ENCODE measurements at places on chromosomes 7 and 10.
A peak's percentile ranks its signal among the peaks of the same experiment; 100 is the strongest.

DNA sequence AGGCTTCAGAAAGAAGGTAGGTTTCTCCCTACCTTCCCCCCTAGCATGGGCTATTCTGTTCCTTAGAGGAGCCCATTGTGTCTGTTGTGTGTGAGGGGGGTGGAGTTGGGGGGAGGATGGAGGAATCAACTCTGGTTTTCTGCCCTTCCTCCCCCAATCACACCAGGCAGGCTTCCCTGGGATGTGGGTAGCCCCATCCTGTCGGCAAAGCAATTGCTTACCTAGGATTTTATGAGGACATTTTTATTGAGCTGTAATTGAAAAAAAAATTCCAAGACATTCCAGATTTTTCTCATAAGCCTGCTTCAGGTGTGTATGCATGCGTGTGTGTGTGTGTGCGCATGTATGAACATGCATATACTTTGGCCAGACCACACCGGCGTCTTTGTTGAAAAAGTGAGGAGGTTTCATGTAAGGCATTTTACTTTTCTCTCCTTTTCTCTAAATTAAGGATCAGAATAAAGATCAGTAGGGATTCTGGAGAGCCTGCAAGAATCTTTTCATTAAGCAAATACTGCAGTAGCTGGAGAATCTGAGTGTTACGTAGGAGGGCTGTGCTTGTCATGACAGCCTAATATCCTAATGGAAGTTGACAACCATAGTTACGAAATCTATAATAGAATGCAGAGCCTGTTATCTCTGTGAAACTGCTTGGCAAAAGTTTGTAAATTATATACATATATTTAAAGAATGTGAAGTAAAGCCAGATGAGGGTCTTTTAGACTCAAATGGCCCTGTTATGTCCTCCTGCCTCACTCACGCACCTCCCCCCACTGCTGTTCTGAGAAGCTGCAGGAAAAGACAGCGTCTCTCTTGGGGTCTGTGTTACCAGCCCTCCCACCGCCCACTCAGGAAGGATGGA is 27.3 kb upstream of the SAMD8 start:
- DNase-seq, result no peak

GRCh38 chr10:25766213-25766612 is 167.8 kb upstream of the MYO3A start:
- DNase-seq, result no peak

- no peak for DNase-seq
These were observed 126.7 kb downstream of the TES start for GRCh38 chr7:116337018-116337417.

- DNase-seq, result no peak
These were observed 815 bp downstream of the GIMAP8 start for GRCh38 chr7:150451097-150451793.

DNA sequence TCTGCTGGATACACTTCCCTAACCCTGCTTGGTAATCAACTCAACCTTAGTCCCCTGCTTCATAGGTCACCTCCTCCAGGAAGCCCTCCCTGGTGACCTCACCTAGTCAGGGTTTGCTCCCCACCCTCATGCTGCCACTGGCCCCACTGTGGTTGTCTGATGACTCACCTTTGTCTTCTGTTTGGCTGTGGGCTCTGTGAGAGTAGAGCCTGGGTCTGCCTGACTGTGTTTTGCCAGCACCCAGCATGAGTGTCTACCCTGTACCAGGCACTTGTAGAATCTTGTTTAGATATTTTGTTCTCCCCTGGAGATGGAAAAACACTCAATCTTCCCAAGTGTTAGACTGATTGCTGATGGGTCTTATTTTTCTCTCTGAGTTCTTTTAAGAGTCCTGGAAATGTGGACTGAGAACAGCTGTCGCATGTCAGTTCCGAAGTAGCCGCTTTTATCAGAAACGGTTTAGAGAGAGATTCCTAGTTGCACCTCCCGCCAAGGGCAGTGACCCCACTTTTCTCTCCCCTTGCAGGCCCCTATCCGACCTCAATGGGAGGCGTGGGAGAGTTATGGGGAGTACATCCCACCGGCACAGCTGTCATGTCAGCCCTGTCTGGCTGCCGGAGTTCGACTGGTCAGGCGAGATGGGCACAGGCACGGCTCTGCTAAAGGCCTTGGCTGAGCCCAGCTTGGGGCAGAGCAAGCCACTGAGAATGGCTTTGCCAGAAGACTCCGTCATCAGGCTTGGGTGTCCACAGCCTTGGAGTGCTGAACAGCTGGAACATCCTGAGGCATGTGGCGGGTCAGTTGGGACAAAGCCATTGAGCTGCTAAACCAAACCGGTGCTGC is 134.3 kb downstream of the GRK5 start:
- no peak for DNase-seq

DNA sequence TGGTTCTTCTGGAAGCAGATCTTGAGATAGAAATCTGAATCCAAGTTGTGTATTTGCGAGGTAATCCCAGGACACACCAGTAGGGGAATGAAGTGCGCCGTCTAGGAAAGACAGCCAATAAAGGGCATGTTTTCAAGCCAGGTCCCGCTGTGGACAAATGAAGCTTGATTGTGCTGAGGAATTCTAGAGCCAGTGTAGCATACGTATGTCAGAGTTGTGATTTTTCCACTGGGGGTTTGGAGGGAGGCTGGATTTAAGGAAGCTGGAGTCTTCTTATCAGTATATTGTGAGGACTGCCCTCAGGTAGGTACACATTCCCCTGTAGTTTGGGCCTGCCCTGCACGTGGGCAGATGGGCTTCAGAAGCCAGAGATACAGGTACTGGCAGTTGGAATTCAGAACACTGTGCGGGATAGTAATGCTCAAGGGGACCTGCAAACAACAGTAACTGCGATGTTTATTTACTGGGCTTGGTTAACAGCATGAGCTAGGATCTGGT is 50.9 kb downstream of the GALNT11 start:
- DNase-seq, result no peak

- no peak for DNase-seq
These were observed 13.6 kb upstream of the COL17A1 start for GRCh38 chr10:104099269-104099668.

DNA sequence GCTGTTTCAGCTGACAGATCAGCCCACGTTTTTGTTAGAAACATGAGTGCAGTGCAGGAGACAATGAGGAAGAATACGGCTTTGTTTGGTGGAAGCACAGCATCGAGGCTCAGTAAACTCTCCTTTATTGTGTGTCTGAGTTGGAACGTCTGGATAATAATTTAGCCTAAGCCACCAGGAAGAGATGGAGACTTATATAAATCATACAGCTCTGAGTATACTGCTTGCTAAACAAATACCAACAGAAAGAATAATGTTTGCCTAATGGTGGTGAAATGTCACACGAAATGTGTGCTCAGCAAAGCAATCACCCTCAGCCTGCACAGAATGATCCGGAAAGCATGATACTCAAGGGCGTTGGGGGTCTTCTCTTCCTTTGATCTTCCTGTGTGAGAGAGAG is 664.1 kb upstream of the ADARB2 start:
- DNase-seq, result no peak

GRCh38 chr7:3143869-3144775 is 100.5 kb upstream of the CARD11 start:
- DNase-seq, result no peak

- DNase-seq, result peak; percentile 4
These were observed 34.5 kb upstream of the MEOX2 start for GRCh38 chr7:15720849-15721471.

GRCh38 chr10:36492590-36493515 is 632.5 kb upstream of the ANKRD30A start:
- no peak for DNase-seq

DNA sequence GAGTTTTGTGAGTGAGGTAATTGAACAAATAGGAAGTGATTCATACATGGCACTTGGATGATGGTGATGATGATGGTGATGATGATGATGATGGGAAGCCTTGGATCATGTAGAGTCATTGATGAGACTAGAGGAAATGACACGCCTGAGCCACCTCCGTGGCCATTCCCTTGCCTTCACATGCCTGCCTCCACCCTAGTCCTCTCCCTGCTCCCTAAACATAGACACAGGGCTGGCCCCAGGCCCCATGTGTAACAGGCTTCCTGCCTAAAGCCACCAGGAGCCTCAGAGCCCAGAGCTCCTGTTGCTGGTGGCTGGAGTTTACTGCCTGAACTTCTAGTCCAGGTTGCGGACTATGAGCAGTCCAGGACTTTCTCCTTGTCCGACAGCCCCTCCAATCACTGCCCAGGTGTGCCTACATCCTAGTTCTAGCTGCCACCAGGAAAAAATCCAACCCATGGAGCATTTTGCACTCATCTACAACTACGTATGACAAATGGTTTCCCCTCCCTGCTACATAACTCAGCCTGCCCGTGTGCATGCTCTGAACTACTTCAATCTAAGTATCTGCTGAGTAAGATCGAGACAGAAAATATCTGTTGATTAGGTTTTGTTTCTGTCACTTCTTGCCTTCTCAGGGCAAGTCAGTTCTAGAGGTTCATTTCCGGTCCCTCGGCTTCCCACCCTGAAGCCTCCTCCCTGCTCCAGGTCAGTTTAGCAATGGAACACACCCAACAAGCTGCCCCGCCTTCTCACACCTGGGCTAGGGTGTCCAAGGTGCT is 35.5 kb upstream of the KDM7A start:
- DNase-seq, result no peak

GRCh38 chr10:133141958-133142340 is 18.1 kb upstream of the KNDC1 start:
- no peak for DNase-seq

GRCh38 chr10:29648983-29649268 is 14.2 kb upstream of the SVIL start:
- no peak for DNase-seq

DNA sequence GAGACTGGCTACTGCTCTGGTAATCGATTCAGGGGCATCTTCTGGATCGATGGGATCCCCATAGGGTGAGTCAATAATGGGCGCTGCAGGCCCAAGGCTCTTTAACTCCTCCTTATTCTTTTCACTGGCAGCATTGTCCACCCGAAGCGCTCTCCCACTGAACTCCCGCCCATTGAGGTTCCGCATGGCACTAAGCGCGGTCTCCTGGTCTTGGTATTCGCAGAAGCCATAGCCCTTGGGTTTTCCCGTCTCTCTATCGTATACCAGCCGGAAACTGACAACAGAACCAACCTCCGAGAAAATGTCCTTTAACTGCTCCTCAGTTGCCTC is 285 bp downstream of the CSTF2T start:
- no peak for DNase-seq

DNA sequence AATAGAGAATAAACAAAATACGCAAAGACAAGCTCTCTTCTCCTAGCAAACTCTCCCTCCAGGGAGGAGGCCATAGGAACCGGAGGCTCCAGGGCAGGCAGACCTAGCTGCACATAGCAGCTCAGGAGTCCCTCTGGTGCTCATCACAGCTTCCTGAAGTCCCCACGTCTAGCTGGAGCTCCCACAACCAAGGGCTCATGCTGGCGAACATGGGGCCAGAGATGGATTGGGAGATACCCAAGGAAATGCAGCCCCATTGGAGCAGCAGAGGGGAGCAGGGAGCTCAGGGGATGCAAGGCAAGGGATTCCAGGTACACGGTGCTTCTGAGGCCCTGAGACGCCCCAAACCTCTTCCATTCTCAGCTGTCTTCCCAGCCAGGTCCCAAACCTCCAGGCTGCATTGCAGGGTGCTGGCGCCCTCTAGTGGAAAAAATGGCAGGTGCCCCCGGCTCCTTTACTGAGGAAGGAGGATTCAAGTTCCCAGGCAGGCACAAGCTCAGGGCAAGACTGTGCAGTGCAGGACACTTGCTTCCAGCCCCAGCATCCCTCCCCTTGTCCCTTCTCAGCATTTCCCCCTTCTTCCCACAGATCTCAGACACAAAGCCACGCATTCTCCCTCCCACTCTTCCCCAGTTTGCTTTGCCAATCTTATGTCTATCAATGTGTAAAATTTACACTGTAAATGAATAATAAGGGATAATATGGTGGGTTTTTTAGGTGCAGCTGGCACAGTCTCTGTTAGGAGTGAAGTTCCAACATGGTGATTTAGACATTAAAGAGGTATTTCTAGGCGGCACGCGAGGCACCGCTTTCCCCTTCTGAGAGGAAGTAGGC is 46.2 kb downstream of the GPAM start:
- peak; percentile 29 for DNase-seq

DNA sequence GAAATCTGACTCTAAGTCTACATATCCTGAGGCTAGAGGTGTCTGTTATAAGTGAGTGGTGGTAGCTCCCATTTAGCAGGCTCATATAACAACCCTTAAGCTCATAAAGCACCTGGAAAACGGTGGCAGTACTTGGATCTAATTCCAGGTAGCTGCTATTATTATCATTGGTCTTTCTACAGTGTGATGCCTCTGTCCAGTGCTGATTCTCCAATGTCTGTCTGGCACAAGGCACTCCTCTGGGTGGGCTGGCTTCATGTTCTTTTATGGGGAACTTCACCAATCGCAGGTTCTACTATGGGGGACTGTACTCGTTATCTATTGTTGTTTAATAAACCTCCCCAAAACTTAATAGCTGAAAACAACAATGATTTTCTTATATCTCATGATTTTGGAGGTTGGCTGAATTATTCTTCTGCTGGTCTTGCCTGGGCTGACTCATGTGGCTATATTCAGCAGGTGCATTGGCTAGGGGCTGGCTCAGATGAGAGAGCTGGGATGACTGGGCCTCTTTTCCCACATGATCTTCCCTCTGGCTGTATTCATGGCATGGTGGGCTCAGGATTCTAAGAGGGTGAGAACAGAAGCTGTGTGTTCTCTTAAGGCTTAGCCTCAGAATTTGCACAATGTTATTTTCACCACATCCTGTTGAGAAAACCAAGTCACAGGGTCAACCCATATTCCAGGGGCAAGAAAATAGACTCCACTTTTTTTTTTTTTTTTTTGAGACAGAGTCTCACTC is 93.0 kb upstream of the PCGF5 start:
- no peak for DNase-seq

DNA sequence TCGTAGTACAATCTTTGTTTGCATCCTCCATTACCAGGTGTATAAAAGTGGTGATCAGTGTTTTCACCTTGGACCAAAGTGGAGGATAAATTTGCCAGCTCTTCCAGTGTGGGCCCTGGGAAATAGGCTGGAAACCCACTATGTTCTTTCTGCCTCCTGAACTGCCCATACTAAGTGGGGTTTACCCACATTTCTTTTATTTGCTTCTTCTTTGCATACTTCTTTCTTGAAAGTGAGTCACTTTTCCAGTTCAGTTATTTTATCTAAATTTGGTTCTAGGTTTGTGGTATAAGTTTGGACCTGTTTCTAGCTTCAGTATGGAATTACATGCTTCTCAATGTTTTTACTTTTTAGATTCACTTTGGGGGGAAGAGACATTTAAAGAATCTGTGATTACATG is 126.2 kb upstream of the ACBD5 start:
- no peak for DNase-seq

DNA sequence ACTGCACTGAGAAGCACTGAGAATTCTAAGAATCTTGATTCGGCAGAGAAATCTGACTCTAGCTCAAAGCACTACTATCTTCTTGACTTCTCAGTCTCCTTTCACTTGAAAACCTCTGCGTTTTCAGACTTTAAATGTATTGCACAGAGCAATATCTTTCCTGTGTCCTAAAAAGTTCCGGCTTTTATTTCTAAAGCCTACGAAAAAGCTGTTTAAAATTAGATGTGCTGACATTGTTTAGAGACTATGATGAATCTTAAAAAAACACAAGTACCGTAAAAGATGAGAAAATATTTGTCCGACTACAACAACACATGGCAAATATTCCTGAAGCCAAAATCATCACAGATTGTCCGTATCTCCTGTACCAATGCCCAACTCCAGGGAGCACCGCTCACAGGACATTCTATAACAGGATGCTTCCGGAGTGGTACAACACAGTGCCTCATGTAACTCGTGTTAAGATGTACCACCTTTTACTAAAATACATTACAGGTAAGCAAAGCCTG is 136.9 kb downstream of the CUBN start:
- DNase-seq, result no peak

GRCh38 chr10:88200312-88201032 is 337.0 kb downstream of the PTEN start:
- DNase-seq, result no peak

All from hippocampal formation (tissue), 2 donors.